DMS79 treated with DMSO at 0.1 percent for 48 hours (cell line): ENCODE measurements at places on chromosomes 1 and 21.

- no peak for DNase-seq
Measured at GRCh38 chr1:147625362-147625995, 44.8 kb downstream of the ACP6 start.

- no peak for DNase-seq
Measured at GRCh38 chr1:52424231-52424636, 19.8 kb downstream of the PRPF38A start.

DNA sequence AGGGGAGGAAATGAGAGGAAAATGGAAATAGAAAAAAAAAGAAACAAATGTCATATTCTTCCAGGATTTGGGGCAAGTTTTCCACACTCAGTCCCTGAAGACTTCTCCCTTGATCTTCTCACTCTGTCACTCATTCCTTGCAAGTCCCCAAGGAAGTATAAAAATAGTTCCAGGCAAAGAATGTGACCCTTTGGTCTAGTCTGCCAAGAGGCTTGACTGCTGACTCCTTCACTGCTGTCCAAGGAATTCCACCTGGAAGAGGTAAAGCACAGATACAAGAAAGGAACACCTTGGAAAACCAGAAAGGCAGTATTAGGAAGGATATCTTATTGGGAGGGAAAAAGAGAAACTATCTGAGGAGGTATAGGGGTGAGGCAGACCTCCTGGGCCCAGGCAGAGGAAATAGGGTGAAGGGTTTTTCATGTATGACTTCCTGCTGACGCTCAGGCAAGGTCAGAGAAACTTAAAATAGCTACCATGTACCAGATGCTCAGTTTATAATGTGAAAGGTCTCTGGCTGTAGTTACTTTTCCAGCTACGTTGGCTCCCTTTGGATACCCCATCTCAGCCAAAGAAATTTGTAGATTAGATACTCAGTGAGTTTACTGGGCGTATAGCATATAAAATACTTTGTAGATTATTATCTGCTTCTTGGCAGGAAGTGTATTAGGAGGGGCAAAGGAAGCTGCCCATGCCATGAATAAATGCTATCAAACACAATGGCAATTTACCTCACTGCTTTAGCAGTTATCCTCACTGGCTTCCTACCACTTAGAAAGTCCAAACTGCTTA is 2.0 kb upstream of the GJA5 start:
- no peak for DNase-seq

DNA sequence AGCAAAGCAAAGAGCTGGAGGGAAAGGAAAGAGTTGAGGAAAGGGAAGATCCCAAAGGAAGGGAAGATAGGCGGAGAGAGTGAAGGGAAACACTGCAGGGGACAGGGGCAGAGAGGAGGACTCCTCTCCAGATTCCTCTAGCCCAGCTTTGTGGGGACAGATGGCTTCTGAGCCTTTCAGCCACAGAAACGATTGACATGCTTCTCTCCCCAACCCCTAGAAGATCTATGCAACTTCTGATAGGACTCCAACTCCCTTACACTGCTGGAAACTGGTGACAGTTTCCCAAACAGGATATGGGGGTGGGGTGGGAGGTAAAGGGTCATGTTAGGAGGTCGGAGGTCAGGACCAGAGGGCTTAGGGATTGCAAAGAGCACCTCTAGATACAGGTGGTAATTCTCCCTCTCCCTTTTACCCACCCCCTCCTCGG is 6.5 kb downstream of the MEX3A start:
- no peak for DNase-seq

- peak; percentile 20 for DNase-seq
Measured at GRCh38 chr1:20717452-20718342, at the start of gene KIF17. TSS of gene KIF17 (minus strand) at chr1:20718007. CDS start at chr1:20717706, 301 bp downstream.

DNA sequence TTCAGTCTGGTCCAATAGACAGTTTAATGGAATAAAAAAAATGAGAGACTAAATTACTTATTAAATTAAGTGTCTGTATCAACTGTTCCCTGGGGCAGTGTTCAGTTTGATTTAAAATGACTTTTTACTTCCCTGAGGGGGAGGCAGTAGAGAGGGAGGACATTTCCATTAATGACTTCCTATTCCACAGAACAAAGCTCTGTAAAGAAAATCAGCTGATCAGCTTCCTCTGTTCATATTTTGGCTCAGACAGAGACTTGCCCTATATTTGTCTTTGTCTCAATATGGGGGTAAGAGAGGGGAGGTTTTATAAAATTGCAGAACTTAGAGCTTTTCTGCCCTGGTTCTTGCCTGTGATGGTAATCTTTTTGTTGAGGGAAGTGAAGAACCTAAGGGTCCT is 8.4 kb downstream of the CFAP126 start:
- DNase-seq: no peak

- no peak for DNase-seq
Measured at GRCh38 chr1:158434741-158435140, 8.7 kb upstream of the OR10K2 start.

GRCh38 chr1:35554266-35555211 is 2.7 kb downstream of the KIAA0319L start:
- peak; percentile 68 for DNase-seq

- DNase-seq: no peak
Measured at GRCh38 chr21:33023574-33024200, 2.0 kb upstream of the OLIG2 start.

GRCh38 chr1:192564099-192564498 is 11.5 kb upstream of the RGS1 start:
- DNase-seq: no peak
